ENCODE measurements at places on chromosomes 1 and 21.

- no peak for DNase-seq
Measured at GRCh38 chr21:39452970-39453342, 1.2 kb downstream of the SH3BGR start.

- DNase-seq: no peak
Measured at GRCh38 chr1:102032534-102032933, 35.8 kb upstream of the OLFM3 start.

DNA sequence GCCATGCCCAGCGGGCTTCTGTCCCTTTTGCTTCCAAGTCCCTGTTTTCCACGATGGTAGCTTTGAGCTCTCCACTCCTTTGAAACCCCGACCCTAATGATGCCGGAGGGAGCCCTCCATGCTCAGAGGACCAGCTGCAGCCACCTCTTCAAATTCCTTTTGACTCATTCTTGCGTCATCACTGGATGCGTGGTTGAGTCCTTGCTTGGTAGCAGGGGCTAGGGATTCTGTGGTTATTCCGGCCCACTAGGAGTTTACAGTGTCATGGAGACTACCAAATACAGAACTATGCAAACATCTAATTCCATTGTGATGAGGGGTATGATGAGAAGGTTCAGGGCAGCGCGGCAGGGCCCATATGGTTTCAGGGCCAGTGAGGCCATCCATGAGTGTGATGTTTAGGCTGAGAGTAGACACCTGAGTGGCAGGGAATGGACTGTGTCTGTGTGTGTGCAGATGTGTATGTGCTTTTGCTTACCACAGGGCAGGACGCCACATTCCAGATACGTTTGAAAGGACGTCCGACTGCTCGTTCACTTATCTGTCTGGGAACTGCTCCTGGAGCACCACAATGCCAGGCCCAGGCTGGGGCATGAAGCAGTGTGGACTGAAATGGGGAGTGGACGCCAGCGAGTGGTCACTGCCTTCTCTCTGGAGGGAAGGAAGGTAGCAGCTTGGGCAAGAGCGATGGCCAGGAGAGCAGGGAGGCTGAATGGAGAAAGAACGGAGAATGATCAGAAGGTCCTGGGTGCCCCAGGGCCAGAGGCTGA is 30.4 kb upstream of the ZBTB21 start:
- DNase-seq: no peak

DNA sequence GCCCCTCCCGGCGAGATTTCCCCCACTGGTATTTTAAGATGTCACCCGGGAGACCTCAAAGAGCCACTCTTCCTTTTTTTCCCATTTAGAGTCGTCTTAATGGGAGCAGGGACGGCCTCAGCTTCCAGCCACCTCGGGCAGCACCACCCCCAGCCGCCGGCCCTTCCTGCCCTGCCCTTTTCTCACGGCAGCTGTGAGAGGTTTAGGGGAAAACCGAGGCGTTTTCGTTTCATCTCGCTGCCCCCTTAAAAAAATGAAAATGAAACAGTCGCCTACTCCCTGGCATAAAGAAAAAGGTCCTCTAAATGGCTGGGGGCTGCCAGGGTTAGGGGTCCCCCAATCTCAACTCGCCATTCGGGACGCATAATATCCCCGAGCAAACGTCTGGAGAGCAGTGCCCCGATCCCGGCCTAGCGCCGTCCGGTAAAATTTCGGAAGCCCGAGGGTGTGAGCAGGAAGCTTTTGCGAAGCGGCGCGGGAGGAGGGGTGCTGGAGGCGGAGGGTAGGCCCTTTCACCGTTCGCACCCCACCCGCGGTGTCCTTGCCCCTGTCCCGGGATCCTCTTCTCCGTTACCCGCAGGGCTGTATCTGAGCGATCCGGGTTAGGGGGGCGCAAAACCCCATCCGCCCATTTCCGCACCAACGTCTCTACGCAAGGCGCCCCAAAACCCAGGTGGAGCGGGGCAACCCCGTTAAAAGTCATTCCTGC is 1.2 kb downstream of the RUNX3 start:
- no peak for DNase-seq

DNA sequence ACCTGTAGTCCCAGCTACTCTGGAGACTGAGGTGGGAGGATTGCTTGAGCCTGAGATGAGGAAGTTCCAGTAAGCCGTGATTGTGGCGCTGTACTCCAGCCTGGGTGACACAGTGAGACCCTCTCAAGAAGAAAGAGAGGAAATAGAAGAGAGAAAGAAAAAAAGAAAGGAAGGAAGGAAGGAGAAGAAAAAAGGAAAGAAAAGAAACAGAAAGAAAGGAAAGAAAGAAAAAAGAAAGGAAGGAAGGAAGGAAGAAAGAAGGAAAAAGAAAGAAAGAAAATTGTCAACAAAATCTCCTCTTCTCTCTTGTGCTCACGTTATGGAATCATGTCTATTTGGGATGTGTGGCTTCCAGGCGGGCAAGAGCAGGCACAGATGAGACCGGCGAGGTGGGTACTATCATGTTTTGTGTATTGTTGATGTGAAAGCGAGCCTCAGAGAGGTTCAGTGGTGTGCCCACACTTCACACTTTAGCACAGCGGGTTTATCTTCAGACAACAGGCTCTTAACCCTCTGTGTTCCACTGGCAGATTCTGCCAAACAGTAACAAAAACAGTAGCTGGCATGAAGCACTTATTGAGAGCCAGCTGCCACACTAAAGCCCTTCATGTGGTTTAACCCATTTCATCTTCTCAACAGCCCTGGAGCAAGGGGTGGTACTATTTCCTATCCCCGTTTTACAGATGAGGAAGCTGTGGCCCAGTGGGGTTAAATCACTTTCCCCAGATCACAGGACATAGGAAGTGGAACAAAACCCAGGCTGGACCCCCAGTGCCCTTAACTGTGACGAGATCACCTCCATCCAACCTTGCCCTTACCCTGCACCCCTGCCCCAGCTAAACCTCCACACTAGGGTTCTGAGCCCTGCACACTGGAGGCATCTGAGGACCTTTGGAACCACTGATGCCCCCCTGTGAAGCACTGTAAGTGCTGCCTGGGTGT is 94.7 kb upstream of the TARDBP start:
- no peak for DNase-seq

DNA sequence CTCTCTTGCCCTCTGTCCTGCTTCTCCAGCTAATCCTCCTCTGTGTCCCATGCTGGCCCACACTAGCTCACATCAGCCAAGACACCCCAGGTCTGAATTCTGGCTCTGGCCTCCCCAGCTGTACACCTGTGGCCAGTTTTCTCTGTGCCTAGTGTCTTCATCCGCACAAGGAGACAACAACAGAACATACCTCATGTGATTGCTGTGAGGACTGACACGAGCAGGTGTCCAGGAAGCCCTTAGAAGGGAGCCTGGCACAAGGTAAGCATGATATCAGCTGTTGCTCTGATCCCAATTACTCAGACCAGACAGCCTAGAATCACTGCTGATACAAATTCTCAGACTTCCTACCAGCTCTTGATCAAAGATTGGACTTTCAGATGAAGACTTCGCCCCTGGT is 71.2 kb upstream of the GJB5 start:
- DNase-seq: no peak

DNA sequence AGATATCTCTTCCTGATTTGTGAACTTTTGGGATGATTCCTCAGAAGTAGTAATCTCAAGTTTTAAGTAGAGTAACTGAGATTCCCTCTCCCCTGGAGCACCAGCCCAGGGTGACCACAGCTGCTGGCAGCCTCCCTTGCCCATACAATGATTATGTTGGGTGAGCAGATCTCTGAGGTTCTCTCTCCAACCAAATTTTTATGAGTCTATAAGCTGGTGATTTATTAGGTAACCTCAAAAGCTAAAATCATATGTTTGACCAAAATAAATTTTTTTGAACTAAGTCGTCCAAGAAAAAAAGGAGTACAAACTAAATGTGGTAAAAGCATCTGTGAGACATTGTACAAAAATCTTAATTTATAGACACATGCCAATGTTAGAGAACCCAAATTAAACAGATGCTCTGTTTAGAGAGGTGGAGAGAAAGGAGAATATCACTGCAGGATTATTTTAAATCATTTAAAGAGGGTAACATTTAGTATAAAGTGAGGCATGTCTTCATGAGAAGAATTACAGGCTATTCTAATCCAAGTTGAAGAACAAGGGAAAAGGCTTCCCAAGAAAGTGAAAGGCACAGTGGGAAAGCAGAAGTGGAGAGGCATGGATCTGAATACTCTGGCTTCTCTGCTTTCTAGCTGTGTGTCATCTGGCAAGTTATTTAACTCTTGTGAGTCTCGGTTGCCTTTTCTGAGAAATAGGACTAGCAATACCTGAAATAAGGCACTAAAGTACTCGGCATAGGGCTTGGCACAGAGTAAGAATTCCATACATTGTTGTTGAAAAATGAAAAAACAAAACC is 2.5 kb downstream of the AKNAD1 start:
- DNase-seq: no peak

DNA sequence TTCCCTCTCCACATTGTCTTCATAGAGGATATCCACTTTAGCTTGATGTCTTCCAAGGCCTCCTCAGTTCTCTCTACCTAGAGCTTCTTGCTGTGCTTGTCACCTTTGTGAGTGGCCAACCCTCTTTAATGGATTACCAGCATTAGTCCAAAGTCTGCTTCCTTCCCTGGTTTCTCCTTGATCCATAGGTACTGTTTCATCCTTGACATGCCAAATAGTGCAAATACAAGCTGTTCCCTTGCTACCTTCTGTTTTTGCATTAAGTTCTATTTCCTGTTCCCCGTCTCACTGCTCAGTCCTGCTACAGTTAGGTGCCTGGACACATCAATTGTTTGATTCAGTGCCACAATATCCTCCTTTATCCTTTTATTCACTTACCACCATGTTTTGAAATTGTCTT is 19.2 kb downstream of the MAST2 start:
- DNase-seq: no peak

- no peak for DNase-seq
Measured at GRCh38 chr1:238265866-238266265, 375.1 kb upstream of the ZP4 start.

GRCh38 chr1:103362348-103363007 is 163.0 kb upstream of the RNPC3 start:
- DNase-seq: no peak

DNA sequence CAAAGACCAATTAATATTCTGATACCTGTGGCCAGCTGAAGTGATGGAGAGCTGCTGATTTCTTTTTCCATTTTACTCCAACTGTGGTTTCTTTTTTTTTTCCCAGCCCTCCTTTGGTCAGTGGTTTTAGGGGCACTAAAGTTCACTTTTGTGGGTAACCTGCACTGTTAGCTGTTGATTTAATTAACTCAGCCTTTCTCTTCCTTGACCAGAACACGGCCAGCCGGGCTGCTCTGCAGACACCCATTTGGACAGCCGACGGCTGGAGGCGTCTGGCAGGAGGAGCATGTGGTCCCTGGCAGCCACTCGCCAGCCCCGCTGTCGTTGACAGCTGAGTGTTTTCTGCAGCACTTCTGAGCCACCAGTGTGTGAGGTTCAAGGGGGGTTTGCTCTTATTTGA is 136.2 kb upstream of the RUNX3 start:
- DNase-seq: no peak

GRCh38 chr1:27391511-27392095 is 819 bp upstream of the GPR3 start:
- no peak for DNase-seq

DNA sequence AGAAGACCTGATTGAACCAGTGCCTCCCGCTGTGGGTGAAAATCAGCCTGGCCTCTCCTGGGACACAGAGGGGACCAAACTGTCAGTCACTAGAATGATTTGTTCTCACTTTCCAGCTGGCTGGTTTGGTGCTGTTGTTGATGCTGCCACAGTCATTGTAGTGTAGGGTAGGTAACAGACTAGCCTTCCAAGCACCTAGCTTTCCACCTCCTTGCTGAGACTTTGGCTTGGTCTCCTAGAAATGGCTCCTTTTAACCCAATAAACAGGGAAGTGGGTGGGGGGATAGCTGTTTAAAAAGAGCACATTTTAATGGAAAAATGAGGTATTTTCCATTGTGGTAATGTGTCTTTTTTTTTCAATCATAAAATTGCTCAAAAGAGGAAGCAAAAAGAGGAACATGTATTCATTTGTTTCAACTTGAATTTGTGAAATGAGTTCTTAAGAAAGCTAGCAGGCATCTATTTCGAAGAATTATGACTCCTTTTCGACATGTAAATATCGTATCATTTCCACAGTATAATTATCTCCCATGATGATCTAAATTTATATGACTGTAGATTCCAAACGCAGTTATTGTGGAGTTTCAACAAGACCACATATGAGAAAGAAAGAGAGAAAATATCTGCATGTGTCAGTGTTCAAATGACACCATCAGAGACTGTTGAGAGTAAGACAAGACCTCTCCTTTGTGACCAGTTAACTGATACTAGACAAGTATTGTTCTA is 190.1 kb downstream of the HLX start:
- no peak for DNase-seq

DNA sequence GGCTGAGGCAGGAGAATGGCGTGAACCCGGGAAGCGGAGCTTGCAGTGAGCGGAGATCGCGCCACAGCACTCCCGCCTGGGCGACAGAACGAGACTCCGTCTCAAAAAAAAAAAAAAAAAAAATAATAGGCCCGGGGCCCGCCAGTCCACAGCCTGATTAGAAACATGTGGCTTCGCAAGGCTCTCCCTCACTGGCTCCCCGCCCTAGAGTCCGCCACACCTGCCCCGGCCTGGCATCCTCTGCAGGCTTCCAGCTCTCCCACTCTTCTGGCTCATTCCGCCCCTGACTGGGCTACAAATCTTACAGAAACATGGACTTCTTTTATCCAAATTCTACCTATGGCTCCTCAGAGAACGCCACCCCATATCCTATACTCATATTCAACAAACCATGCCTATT is 32.4 kb downstream of the PGBD5 start:
- DNase-seq: no peak

- no peak for DNase-seq
Measured at GRCh38 chr1:91948501-91949355, 473 bp upstream of the BRDT start.

- no peak for DNase-seq
Measured at GRCh38 chr1:20413136-20413775, 72.8 kb downstream of the CAMK2N1 start.

DNA sequence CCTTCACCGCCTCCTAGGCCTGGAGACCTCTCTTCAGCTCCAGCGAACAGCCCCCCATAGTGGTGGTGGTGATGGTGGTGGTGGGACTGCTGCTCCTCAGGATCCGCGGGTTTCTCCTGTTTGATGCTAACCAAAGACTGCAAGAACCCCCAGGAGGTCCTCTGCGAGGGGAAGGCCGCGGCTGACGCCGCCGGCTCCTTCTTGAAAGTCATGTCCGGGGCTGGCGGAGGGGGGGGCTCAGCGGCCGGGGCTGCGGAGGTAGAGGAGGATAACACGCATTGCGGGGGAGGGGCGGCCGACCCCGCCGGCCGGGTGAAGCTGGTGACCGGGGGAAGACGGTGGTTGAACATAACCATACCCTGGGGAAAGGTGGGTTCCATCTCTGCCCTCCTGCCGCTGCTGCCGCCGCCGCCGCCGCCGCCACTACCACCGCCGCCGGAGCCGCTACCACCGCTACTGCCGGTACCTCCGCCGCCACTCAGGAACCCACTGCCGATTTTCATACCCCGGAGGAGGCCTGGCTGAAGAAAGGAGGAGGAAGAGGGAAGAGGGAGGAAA is 554 bp downstream of the ZNF281 start:
- DNase-seq: no peak
